Natural killer cell (primary cell): ENCODE measurements at places on chromosomes 4 and X.
A peak's percentile ranks its signal among the peaks of the same experiment; 100 is the strongest.

DNA sequence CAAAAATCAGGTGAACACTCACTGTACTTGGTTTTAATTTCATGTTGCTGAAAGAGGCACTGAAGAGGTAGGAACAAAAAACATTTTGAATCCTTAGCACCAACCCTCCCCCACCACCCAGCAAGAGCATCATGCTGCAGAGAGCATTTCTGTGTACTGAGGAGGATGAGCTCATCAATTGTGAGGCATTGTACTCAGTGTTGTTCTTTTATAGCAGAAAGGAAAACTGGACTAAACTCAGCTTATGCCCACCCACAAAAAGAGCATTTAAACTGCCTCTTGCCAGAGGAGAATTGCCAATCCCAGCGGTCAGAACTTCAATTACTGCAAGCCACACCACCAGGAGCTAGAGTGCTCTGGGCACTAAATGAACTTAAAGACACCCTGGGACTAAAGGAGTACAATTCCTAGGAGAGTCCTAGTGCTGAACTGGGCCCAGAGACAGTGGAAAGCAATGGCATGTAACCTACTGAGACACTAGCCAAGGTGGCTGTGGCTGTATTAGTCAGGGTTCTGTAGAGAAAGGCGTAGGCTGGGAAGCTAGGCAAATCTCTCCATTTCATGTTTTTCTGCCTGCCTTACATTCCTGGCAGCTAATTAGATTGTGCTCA, 280.7 kb upstream of the KLHL4 start:
- H3K4me1 ChIP-seq = no peaks in the 10 kb centered on the region
- no peak overlapping the region for H3K27ac ChIP-seq
- no peaks in the 10 kb centered on the region for H3K27me3 ChIP-seq
- no peaks in the 10 kb centered on the region for H3K36me3 ChIP-seq

GRCh38 chrX:154658187-154658586, 4.8 kb upstream of the CTAG2 start:
- no peaks in the 10 kb centered on the region for H3K4me1 ChIP-seq
- no peaks in the 10 kb centered on the region for H3K36me3 ChIP-seq
- no peak overlapping the region for H3K4me3 ChIP-seq
- no peak overlapping the region for H3K27ac ChIP-seq
- no peaks in the 10 kb centered on the region for H3K27me3 ChIP-seq

- H3K4me3 ChIP-seq = no peak overlapping the region
- H3K4me1 ChIP-seq = no peaks in the 10 kb centered on the region
- H3K27me3 ChIP-seq = no peaks in the 10 kb centered on the region
Measured at GRCh38 chrX:51336584-51336983, 4.0 kb downstream of the NUDT10 start.

DNA sequence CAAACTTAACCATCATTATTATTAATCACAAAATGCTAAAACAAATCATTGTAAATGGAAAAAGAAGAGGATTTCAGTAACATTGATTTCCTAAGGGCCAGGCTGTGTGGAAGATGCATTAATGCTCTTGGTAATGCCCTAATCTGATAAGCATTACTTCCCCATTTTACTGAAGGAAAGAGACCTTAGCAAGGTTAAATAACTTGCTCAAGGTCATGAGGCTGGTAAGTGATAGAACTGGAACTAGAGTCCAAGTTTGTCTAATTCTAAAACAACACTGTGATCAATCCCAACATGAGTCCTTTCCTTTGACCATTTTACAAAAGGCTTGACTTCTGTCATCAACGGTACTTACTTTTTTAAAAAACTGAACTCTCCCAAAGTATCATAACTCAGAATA, 32.6 kb downstream of the ADAMTS3 start:
- H3K36me3 ChIP-seq = no peaks in the 10 kb centered on the region
- H3K27me3 ChIP-seq = no peaks in the 10 kb centered on the region
- no peak overlapping the region for H3K27ac ChIP-seq
- H3K4me3 ChIP-seq = no peak overlapping the region
- H3K4me1 ChIP-seq = no peaks in the 10 kb centered on the region

- no peaks in the 10 kb centered on the region for H3K27me3 ChIP-seq
- H3K4me3 ChIP-seq = no peak overlapping the region
- H3K4me1 ChIP-seq = no peaks in the 10 kb centered on the region
- peak overlapping the region; percentile 86 for H3K27ac ChIP-seq
- no peaks in the 10 kb centered on the region for H3K36me3 ChIP-seq
Measured at GRCh38 chrX:11341274-11342201, 48.3 kb downstream of the AMELX start.

- no peak overlapping the region for H3K4me3 ChIP-seq
- DNase-seq = no peak
- no peak overlapping the region for H3K27ac ChIP-seq
- no peaks in the 10 kb centered on the region for H3K27me3 ChIP-seq
- no peaks in the 10 kb centered on the region for H3K4me1 ChIP-seq
Measured at GRCh38 chr4:112952313-112952700, 97.1 kb upstream of the ANK2 start.
